Uterus (tissue), 4 donors: ENCODE measurements at places on chromosomes 3 and 15. TPM values are rescaled to one million over a fixed set of nuclear protein-coding genes. Genes with fewer than 3 reads are reported as not detected.

The ANKUB1 gene
- total RNA-seq: 1.0 TPM

The GPR27 gene
- 5.0 TPM for total RNA-seq

The ZKSCAN7 gene
- total RNA-seq: 3.9 TPM

The SENP8 gene
- total RNA-seq: 0.77 TPM

DNA sequence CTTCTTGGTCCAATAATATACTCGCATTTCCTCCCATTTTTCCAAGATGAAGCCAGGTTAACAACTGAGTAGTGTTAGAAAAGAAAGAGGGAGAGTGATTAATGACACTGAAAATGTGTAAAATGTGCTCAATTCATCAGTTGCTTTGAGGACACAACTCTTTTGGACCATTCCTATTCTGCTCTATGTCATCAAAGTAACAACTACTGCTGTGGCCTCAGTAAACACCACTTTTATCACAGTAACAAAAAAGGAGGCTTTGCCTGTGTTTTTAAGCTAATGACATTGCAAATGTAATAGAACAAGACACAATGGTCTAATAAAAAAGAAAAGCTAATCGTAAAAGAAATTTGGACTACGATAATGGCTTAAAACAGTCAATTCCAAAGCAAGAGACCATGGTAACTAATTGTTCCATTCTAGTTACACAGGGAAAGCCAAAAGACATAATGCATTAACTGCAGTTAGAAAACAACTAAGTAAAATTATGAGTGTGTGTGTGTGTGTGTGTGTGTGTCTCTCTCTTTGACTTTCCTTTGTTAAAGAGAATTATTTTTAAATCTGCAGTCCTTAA, 221.1 kb downstream of the MAGI1 start:
- H3K36me3 ChIP-seq: no peaks in the 10 kb centered on the region
- no peaks in the 10 kb centered on the region for H3K4me1 ChIP-seq
- no peak for DNase-seq
- H3K4me3 ChIP-seq: no peak overlapping the region

- no peak overlapping the region for H3K27ac ChIP-seq
- no peaks in the 10 kb centered on the region for H3K27me3 ChIP-seq
- H3K4me1 ChIP-seq: no peaks in the 10 kb centered on the region
- DNase-seq: no peak
- no peak overlapping the region for H3K4me3 ChIP-seq
- no peaks in the 10 kb centered on the region for H3K36me3 ChIP-seq
Measured at GRCh38 chr3:120171134-120171873, 77.1 kb upstream of the GSK3B start.

- H3K4me1 ChIP-seq: no peaks in the 10 kb centered on the region
- no peaks in the 10 kb centered on the region for H3K36me3 ChIP-seq
- no peak overlapping the region for H3K27ac ChIP-seq
- no peak overlapping the region for H3K4me3 ChIP-seq
Measured at GRCh38 chr3:54951405-54951804, 23.5 kb upstream of the LRTM1 start.

- H3K4me1 ChIP-seq: no peaks in the 10 kb centered on the region
- H3K36me3 ChIP-seq: no peaks in the 10 kb centered on the region
- no peak for DNase-seq
- H3K27ac ChIP-seq: no peak overlapping the region
Measured at GRCh38 chr15:64480891-64481290, 20.5 kb downstream of the ZNF609 start.

DNA sequence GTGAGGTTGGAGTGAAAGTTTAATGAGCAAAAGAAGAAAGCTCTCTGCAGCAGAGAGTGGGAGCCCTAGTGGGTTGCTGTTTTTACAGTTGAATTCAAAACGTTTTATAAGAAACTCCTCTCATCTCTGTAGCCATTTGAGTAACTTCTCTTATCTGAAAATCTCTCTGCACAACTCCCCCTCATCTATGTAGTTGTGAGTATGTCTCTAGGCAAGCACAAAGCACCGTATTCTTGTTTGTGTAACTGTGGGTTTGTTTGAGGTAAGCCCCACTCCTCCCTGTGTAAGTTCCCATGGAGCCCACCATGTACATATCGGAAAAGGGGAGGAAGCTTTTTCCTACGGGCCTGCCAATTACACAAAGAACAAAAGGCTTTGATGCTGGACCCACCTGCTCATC, 56.5 kb upstream of the GOLGA6L2 start:
- H3K4me3 ChIP-seq: no peak overlapping the region
- H3K27ac ChIP-seq: no peak overlapping the region
- H3K27me3 ChIP-seq: no peaks in the 10 kb centered on the region
- H3K4me1 ChIP-seq: no peaks in the 10 kb centered on the region
- no peak for DNase-seq
- H3K36me3 ChIP-seq: no peaks in the 10 kb centered on the region

DNA sequence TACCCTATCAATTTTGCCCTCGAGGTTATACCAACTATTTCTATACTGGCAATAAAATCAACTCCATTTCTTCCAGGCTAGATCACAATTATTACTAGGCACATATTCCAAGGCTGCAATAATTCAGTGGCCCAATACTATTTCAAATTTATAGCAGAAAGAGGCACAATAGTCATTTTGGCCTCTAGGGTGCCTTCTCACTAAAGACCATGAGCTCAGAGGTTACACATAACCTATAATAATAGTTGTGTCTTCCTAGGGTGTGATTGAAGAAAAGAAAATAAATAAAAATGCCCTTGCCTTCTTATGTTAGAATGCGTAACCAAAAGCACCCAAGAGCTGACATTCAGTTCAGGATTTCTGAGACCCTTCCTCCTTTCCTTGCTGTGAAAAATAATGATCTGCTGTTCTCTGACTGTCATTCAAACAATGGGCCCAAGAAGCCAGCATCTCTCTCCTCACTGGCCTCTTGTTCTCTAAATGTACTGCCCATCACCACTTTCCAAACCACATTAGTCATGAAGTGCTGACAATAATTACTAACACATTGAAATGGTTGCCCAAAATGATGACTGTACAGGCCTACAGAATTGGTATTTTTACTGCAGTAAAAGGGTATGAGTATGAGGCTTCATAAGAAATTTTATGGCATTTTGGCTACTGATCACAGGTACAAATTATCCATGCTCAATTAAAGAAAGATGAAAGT, 244.8 kb downstream of the LRRN1 start:
- no peaks in the 10 kb centered on the region for H3K4me1 ChIP-seq
- no peak overlapping the region for H3K4me3 ChIP-seq
- DNase-seq: no peak
- H3K36me3 ChIP-seq: no peaks in the 10 kb centered on the region

GRCh38 chr3:8854656-8855055, 85.2 kb upstream of the OXTR start:
- H3K4me3 ChIP-seq: no peak overlapping the region
- no peak overlapping the region for H3K27ac ChIP-seq

DNA sequence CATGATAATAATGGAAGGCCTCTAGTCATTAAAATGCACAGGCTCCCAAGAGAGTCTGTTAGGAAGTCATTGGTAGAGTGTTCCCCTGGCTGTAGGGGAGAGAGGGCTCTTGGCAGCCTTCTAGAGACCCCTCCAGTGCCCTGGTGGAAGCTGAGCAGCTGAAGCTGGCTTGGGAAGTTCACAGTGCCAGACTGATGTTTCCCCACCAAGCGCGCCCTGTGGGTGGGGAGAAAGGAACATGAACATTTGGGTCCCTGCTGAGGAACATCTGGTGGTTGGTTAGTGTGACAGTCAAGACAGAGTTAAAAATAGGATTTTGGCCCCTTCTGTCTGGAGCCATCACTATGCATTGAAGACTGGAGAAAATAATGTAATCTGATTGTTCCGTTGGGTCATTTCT, 37.1 kb upstream of the RGMA start:
- H3K36me3 ChIP-seq: no peaks in the 10 kb centered on the region
- no peak overlapping the region for H3K4me3 ChIP-seq
- H3K4me1 ChIP-seq: no peaks in the 10 kb centered on the region
- no peaks in the 10 kb centered on the region for H3K27me3 ChIP-seq
- DNase-seq: no peak

GRCh38 chr3:144363856-144364255, 392.2 kb downstream of the DIPK2A start:
- DNase-seq: no peak
- no peaks in the 10 kb centered on the region for H3K36me3 ChIP-seq
- no peak overlapping the region for H3K4me3 ChIP-seq
- H3K27me3 ChIP-seq: no peaks in the 10 kb centered on the region
- H3K4me1 ChIP-seq: no peaks in the 10 kb centered on the region

- no peak overlapping the region for H3K27ac ChIP-seq
- no peak overlapping the region for H3K4me3 ChIP-seq
Measured at GRCh38 chr3:17079933-17080332, 195.2 kb downstream of the PLCL2 start.
